Frontal cortex (tissue), 4 donors: ENCODE measurements at places on chromosomes 4 and X.

DNA sequence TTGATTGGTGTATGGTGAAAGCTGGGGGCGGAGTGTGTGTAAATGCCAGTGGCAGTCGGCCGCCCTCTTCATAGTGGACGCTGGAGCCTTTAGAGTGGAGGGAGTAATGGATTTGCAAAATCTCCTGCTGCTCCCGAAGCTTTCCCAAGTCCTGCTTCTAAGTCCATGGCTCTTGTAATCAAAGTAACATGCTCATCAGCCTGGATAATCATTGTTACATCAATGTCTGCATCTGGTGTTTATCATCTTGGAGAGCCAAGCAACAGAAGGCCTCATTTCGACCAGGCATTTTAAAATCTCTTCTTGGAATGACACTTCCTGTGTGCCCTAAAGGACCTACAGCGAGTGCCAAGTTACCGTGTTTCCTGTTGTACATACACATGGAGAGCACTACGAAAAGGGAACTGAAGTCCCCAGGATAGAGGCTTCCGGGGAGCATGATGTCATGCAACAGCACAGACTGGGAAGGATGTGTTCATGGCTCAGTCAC lies 32.2 kb downstream of the UNC5C start:
- DNase-seq, result no peak

DNA sequence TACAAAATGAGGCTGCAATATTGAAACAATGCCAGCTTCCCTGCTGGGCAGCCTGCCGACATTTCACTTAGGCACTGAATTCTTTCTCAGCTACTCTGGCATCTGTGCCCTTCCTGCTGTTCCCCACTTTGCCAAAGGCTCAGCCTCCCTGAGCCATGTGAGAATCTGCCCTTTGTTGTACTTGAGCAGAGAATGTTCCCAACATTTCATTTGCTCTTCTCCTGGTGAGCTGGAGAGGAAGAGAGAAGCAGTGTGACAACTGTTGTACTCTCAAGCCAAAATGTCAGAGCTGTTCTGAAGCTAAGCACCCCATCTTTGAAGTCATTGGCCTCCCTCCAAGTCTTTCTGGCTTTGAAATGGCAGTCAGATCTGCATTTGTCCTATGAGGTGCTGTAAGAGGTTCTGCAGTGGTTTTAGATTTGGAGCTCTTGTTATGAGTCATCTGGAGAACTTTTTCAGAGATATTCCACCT lies 32.5 kb downstream of the LANCL3 start:
- DNase-seq, result no peak

DNA sequence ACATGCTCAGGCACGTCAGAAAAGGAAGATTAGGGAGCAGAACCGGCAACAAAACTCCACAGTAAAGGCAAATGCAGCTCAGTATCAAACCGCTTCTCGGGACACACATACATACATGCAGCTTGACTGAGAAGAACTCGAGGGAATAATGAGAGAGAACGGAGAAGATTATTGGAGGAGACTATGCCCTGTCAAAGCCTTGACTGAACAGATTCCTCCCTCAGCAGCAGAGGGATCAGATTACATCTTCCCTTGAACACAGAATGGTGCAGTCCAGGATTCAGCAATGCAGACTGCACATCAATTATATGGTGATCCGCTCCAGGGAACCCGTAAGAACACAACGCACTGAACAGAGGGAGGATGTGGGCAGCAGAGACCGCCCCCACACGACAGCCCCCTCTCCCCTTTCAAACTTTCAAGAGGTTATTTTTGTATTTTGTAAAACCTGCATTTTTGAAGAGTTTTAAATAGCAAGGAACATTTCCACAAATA lies 183.2 kb downstream of the FBXW7 start:
- DNase-seq, result no peak

GRCh38 chr4:55560096-55560495 lies 13.4 kb upstream of the CLOCK start:
- DNase-seq, result no peak

- no peak for DNase-seq
These were observed 256.3 kb downstream of the KCNIP4 start for GRCh38 chr4:21692241-21692640.

DNA sequence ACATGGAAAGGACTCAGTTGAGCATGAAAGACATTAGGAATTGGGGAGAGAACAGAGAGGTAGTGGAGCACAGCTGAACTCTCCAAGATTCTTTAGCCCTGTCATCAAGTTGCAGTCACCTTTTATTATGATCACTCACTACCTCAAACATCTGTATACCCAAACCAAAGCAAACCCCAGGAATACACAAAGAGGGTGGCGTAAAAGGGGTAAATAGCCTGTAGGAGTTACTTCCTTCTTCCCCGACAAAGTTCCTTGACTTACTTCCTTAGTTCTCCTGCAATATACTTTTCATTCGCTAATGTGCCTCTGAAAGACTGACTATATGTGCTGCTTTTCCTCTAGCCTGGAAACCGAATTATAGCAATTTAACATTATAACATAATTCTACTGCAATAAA lies 159.9 kb downstream of the SPRY1 start:
- no peak for DNase-seq

DNA sequence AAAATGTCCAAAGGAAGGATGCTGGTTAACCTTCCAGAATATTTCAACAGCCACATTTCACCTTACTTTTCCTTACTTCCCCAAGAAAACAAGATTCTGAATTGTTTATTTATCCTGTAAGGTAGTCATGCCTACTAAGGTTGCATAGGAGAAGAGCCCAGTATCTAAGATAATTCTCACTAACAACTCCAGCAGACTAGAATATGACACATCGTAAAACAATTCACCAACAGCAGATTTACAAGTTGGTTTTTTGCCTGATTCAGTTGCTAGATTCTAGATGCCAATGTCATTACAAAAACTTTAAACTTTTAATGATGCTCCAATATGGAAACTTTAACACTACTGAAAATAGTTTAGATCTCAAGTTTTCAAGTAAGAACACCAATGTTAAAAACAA lies 176.4 kb downstream of the IL13RA2 start:
- DNase-seq, result no peak

GRCh38 chr4:187179086-187180058 lies 455.7 kb upstream of the FAT1 start:
- no peak for DNase-seq

GRCh38 chrX:65866146-65866545 lies 173.7 kb downstream of the VSIG4 start:
- DNase-seq, result no peak

DNA sequence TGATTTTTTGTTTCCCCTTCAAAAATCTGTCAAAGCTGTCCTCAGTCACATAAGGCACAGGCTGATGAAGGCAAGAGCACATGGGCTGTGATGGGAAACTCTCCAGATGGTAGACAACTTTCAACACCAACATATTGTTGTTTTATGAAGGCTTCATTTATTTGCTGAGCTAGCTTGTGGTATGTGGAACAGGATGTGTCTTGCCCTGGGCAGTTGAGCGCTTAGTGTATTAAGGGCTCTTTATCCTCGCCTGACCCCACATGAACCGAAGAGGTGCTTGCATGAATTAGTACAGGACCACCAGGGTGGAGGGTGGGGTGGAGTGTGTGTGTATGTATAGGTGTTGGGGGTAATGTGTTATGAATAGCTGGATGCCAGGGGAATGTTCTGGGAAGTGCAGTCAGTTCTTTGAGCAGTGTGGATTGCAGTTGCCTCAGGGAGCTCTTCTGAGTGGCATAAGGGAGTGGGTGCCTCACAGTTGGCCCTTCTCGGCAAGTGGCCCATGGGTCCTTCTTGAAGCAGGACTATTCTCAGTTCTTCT lies 103.1 kb downstream of the PHEX start:
- no peak for DNase-seq

DNA sequence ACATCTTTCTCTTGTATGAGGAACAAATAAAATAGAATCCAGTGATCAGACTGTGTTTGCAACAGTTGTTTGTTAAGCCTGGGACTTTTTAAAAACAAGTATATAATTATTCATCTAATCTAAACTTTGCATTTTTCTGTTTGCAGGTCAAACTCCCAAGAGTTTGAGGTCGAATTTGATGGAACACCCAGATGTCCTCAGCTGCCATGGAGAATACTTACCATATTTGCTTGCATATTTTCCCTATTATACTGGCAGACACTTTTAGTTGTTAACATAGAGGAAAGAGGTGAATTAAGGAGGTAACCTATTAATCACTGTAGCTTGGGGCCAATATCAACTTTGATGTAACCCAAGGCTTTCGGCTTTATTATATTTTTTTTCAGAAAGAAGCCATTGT lies 401.5 kb upstream of the DIPK2B start:
- no peak for DNase-seq

GRCh38 chr4:68494688-68495087 lies 47.4 kb downstream of the TMPRSS11E start:
- no peak for DNase-seq

GRCh38 chr4:171067422-171067821 lies 745.8 kb upstream of the GALNTL6 start:
- DNase-seq, result no peak

DNA sequence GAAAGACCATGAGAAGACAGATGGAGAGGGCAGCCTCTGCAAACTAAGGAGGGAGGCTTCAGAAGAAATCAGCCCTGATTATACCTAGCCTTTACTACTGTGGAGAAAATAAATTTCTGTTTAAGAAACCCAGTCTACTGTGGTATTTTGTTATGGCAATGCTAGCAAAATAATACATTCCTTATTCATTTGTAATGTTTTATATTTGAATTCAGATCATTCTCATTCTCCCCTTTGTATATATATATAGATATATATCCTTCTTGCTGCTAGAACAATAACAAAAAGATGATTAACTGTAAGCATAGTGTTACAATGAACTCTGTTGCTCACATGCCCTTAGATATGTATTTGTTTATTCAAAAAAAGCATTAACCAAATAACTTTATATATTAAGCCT lies 22.5 kb downstream of the DMD start:
- no peak for DNase-seq

DNA sequence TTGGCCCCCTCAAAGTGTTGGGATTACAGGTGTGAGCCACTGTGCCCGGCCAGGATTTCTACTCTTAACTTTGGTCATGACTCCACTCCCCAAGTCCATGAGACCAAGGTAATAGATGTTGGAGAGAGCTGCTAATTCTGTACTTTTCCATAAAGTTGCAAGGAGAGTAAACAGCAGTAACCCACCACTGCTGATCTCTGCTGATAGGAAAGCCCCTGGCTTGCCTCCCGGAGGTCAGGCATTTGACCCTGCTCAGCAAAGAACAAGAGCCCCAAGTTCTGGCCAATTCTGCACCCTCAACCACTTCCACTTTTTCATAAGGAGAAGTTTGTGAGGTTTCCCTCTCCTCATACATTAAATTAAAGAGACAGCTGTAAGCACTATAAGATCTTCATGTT lies 143.0 kb downstream of the RASL11B start:
- no peak for DNase-seq

- no peak for DNase-seq
These were observed 10.7 kb upstream of the YIPF7 start for GRCh38 chr4:44661940-44662622.

- DNase-seq, result no peak
These were observed 46.1 kb downstream of the SLIT2 start for GRCh38 chr4:20297783-20298182.

- DNase-seq, result no peak
These were observed 75.8 kb upstream of the F9 start for GRCh38 chrX:139454743-139455142.

- no peak for DNase-seq
These were observed 28.2 kb downstream of the SEL1L3 start for GRCh38 chr4:25834411-25835107.

- no peak for DNase-seq
These were observed 12.9 kb upstream of the MAOA start for GRCh38 chrX:43643201-43643600.

DNA sequence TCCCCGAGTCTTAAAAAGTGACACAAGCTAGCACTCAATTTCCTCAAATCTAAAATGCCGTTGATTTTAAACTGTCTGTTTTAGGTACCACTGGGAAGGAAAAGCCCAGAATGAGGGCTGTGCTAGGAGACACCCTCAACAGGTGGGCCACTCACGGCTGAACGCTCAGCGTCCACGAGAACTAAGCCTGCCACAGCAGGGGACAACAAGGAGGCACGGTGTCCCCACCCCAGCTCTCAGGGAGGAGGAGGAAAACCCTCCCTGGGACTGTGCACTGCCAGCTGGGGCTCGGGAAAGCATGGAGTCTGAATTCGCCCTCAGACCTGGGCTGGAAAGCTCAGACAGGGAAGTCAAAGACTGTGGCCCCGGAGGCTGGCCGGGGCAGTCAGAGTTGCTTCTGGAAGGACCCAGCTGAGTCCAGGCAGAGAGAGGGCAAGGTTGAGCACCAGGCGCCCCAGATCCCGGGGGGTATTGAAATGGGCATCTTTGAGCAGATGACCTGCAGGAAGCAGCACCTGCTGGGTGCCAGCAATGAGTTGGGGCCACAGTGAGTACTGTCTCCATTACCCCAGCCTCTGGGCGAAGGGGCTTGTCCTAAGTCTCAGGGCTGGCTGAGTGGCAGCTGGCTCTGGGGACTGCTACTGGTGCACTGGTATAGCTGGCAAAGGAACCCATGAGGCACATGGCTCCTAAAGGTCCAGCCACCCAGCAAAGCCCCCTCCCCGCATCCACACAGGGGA lies 769 bp upstream of the CPZ start:
- no peak for DNase-seq

DNA sequence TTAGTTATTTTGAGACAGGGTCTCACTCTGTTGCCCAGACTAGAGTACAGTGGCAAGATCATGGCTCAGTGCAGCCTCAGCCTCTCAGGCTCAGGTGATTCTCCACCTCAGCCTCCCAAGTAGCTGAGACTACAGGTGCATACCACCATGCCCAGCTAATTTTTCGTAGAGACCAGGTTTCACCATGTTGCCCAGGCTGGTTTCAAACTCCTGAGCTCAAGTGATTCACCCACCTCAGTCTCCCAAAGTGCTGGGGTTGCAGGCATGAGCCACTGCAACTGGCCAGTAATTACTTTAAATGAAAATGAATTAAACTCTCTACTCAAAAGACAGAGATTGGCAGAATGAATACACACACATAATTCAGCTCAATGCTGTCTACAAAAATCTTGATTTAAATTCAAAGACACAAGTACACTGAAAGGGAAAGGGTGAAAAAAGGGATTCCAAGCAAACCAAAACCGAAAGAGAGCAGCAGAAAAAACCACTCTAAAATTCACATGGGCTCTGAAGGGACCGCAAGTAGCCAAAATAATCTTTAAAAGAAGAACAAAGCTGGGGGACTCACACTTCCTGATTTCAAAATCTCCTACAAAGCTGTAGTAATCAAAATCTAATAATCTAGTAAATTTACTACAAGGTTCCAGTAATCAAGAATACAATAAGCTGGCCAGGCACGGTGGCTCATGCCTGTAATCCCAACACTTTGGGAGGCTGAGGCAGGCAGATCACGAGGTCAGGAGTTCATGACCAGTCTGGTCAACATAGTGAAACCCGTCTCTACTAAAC lies 11.8 kb upstream of the SPON2 start:
- DNase-seq, result no peak

DNA sequence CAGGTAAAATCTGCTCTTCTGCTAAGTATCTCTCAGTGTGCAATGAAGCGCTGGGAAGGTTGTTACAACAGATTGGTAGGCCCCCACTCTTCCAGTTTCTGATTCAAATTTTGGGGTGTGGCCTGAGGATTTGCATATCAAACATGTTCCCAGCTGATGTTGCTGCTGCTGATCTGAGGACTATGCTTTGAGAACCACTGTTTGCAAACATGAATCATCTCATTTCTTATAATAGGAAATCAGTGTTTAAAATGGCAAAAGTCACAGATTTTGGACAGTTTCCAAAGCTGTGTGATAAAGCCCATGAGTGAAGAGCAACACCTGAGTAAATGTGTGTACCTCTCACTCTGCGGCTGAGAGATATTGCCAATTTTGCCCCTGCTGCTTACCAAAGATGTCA lies 36.2 kb upstream of the NDNF start:
- no peak for DNase-seq
